Stimulated activated CD4-positive, alpha-beta T cell treated with anti-CD3 and anti-CD28 coated beads, Interleukin-2, amount 100 ng/mL, for 4 hours (primary cell): ENCODE measurements at places on chromosomes 5 and 9.
A peak's percentile ranks its signal among the peaks of the same experiment; 100 is the strongest.

DNA sequence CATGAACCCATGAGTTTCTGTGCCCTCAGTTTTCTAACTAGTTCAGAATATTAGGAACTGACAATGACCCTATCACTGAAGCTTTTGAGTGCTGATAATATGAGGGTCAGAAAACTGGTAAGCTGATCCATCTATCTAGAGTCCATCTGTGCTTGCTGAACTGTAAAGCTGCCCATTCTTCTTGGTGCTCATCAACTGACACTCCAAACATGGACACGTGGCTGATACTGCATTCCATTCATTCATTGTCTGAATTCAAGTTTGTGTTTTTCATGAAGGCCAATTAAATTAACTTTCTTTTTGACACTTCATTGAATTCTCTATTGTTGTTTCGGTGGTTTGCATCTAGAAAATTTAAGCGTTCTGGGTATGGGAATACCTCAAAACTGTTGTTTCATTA, 17.6 kb downstream of the NREP start:
- no peak for DNase-seq

DNA sequence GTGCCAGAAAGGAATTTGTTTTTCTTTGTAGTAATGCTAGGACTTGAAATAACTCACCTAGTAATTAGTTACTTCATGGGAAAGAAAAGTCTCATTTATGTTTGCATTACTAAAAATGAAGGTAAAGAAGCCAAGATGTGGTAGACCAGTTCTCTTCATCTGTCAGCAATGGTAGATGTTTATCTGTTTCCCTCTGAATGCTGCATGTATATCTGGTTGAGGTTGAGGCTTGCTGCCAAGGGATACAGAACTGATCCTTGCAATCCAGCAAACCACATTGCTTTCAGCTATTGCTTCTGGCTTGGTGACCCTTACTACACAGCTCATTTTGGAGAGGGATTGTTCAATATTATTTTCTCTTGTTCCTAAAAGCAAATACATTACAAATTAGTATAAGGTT, 73.6 kb downstream of the ZNF474 start:
- DNase-seq, result no peak

DNA sequence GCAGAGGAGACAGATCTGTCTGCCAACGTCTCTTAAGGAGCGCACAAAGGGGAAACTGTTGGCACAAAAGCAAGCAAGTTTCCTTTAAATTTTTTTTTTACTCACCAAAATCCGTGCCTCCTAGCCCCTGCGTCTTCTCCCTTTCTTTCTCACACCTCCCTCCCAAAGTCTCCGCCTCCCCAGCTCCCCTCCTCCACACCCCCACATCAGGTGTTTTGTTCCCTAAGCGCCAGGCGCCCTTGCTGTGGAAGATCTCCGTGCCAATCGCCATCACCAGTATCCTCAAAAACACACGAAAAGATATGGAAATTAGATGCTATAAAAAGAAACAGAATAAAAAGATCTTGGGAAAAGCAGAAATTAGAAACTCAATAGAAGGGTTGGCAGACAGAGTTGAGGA, 87.6 kb downstream of the DRD1 start:
- no peak for DNase-seq

GRCh38 chr9:135787776-135788575, 86.0 kb downstream of the KCNT1 start:
- no peak for DNase-seq

DNA sequence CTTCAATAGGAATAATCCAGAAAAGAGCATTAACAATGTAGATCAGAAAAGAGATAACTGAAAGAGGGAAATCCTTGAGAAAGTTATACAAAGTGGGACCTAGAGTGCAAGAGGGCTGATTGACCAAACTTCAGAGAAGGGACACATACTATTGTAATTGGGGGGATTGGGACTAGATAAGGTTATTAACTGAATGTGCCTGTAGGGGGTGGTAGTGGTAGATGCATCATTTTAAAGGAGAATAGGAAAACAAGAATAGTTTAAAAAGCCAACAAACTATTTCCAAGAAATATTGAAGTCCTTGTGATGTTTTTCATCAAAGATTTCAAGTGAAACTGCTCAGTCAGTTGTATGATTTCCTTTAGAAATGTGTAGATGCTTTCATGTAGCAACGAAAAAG, 468.5 kb downstream of the TAF11L14 start:
- DNase-seq, result no peak

- no peak for DNase-seq
Observed at GRCh38 chr9:84368601-84369000, 28.0 kb upstream of the SLC28A3 start.

DNA sequence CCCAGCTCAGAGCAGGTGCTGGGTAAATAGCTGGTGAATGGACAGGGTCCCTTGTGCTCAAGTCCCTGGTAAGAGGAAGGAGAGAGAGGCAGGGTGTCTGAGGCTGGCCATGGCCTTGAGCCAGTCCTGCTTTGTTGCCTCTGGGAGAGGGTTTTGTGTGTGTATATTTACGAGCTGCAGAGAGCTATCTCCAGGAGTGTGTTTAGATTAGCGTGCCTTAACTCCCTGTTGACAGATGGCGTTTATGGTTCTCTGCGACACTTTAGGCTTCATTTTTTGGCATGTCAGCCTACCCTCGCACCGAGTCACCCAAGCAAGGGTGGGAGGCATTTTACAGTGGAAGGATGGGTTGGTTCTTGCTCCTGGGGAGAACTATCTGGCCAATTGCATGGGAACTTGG, 22.2 kb downstream of the HMCN2 start:
- DNase-seq, result no peak

- no peak for DNase-seq
Observed at GRCh38 chr9:83182071-83182470, 119.1 kb upstream of the RASEF start.

DNA sequence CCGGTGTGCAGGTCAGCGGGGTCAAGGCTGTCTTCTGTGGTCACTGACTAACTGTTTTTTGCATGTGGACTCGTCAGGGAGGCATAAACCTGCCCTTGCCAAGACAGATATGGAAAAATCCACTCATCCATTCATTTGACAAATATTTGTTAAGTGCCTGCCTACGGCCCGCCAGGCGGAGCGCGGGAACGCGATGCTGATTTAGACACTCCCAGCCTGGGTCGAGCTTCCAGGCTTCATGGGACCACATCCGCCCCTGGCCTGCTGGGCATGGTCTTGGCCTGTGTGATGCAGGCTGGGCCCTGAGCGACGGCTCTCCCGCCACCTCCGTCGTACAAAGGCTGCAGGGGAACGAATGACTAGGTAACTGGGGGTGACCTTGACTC, 18.1 kb downstream of the MYMK start:
- no peak for DNase-seq

DNA sequence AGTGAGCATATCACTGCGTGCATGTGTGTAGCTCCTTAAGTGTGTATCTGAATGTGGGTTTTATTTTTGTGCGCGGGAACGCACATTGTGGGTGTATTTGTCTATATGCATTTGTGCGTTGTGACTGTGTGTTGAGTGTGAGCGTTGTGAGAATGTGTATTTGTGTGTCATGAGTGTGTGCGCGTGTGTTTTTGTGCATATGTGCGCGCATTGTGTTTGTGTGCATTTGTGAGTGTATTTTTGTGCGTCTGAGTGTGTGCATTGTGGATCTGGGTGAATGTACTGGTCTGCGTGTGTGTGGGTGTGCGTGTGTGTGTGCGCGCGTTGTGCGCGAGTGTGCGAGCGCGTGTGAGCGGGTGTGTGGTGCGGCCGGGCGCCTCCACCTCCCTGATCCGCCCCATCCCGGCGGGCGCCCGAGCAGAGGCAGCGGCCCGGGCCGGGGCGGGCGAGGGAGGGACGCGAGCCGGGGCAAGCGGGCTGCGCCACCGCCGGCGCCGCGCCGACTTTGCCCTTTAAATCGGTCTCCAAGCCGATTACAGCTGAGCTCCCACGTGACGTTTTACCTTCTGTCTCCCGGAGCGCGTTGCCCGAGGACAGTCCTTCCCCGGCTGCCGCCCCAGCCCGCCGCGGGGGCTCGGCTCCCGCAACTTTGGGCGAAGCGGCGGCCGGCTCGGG, at the start of gene RASGRF2:
TSS of gene RASGRF2 (plus strand) at position 596 of the 675 bp plus-strand sequence. CDS start 376 bp downstream, outside the sequence.
- DNase-seq, result peak; percentile 24

DNA sequence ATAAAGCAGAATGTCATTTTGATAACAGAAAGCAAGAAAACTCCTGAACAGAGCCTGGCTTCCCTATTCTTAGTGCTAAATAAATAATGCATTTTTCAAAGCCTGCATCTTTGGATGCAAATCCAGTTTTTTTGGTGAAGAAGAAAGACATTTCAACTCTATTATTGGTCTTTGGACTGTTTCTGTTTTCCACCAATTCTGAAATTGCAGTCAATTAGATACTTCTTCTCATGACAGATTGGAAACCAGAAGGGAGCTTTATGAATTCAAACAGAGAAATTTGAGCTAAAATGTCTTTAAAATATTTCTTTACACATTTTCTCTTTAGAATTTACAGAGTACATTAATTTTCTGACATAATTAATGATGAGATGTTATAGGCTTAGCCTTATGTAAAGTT, 189.8 kb downstream of the YTHDC2 start:
- no peak for DNase-seq

- no peak for DNase-seq
Observed at GRCh38 chr5:132176987-132177386, 50.7 kb downstream of the P4HA2 start.

- no peak for DNase-seq
Observed at GRCh38 chr9:72041775-72042194, 18.6 kb downstream of the C9orf57 start.

DNA sequence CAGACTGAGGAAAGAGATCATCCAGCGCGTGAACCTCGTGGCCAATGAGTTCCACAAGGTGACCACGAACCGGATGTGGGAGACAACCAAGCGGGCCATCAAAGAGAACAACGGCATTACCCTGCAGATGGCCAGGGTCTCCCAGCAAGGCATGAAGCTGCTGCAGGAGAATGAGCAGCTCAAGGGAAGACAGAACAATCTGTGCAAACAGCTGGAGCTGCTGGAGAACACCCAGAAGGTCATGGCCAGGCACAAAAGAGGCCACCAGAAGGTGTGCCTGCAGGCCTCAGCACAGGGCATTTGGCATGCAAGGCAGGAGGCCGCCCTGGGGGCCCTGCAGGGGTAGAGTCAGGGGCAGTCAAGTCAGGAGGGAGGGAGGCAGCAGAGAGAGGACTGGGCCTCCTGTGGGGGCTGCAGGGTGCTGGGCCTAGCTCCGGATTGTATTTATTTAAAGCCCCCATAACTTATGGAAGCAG, 4.2 kb downstream of the PTRH1 start:
- no peak for DNase-seq

DNA sequence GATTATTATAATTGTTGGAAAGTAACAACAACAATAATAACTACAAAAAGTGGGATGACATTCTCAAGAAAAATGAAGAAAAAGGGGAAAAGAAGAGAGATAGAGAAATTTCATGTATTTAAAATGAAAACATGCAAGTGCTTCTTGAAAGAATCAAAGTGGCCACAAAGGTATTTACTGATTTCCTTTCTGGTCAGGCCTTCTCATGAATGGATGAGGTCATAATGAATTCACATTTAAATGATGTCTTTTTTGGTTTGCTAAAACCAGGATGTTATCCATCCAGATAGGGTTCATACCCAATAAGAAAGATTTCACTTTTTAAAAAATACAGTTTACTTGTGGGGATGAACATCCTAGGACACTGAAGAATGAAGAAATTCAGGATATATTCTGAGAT, 446.4 kb upstream of the PTGER4 start:
- DNase-seq, result no peak

- no peak for DNase-seq
Observed at GRCh38 chr9:108684288-108685025, 171.3 kb downstream of the ACTL7B start.

DNA sequence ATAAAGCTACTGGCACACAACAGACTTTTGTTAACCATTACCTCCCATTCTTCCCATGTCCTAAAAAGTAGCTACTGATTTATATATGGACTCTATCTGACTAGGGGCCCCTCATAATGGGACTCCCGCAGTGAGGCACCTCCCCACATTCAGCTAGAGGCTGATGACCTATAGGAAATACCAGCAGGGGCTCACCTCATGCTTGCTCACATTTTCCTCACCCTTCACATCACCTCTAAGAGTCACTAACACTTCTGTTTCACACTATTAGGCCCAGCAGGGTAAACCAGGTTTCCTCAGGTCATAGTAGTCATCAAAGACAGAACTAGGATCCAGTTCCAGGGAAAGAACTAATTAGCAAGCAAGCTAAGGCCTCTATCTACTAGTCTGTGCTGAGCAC, 60.7 kb downstream of the PRELID2 start:
- no peak for DNase-seq
